Hair follicle dermal papilla cell (primary cell): ENCODE measurements at places on chromosomes 12 and 14. TPM values are rescaled to one million over a fixed set of nuclear protein-coding genes. Genes with fewer than 3 reads are reported as not detected.

Gene MUCL1
- not detected in 2 replicates for total RNA-seq

Gene ESR2
- total RNA-seq: under 0.01 and 0.12 TPM in 2 replicates

Gene TBX3
- total RNA-seq: 30.8 and 36.2 TPM in 2 replicates

Gene RASSF9
- 2.3 and 3.2 TPM in 2 replicates for total RNA-seq

Gene CBLN3
- total RNA-seq: 0.97 and 4.4 TPM in 2 replicates

Gene SSPN
- 17.4 and 22.6 TPM in 2 replicates for total RNA-seq

Gene LEMD3
- 23.7 and 28.9 TPM in 2 replicates for total RNA-seq

Gene HVCN1
- 1.8 and 2.6 TPM in 2 replicates for total RNA-seq

Gene AKAP3
- total RNA-seq: 1.8 and 2.7 TPM in 2 replicates

Gene B4GALNT3
- 0.32 and 0.36 TPM in 2 replicates for total RNA-seq

Gene ITGB7
- 1.3 and 1.8 TPM in 2 replicates for total RNA-seq

Gene IFNG-AS1
- total RNA-seq: not detected in 2 replicates

Gene OR6C2
- not detected in 2 replicates for total RNA-seq

Gene KLRC4
- not detected in 2 replicates for total RNA-seq

Gene WSCD2
- not detected in 2 replicates for total RNA-seq

Gene NIN
- 30.1 and 34.6 TPM in 2 replicates for total RNA-seq

Gene CLEC4C
- total RNA-seq: not detected in 2 replicates

Gene NOXRED1
- 0.12 and 0.16 TPM in 2 replicates for total RNA-seq

Gene PAPLN
- total RNA-seq: 3.6 and 6.8 TPM in 2 replicates

Gene LRRK2
- total RNA-seq: 6.4 and 8.9 TPM in 2 replicates

Gene GALNT9
- total RNA-seq: not detected in 2 replicates

Gene TAS2R42
- not detected in 2 replicates for total RNA-seq

Gene ERP27
- total RNA-seq: not detected in 2 replicates

Gene FOXA1
- under 0.01 and 0.24 TPM in 2 replicates for total RNA-seq

Gene CATSPERB
- total RNA-seq: not detected in 2 replicates

Gene P2RX2
- total RNA-seq: not detected in 2 replicates

Gene PTPN6
- 0.61 and 0.65 TPM in 2 replicates for total RNA-seq

Gene NABP2
- 21.6 and 24.0 TPM in 2 replicates for total RNA-seq

Gene GPD1
- total RNA-seq: under 0.01 and 0.24 TPM in 2 replicates

Gene CACNA2D4
- 0.36 and 1.3 TPM in 2 replicates for total RNA-seq

Gene PTPRO
- total RNA-seq: 0.24 and 0.65 TPM in 2 replicates

Gene CABP1
- total RNA-seq: 0.24 and 0.32 TPM in 2 replicates
